ENCODE measurements at places on chromosomes 2 and 18.

GRCh38 chr2:210169516-210170195 is 1.6 kb downstream of the KANSL1L start:
- DNase-seq = peak; percentile 46

GRCh38 chr18:7786569-7786968 is 219.5 kb downstream of the PTPRM start:
- no peak for DNase-seq

- DNase-seq = no peak
Measured at GRCh38 chr18:24678107-24678506, 217.7 kb downstream of the HRH4 start.

DNA sequence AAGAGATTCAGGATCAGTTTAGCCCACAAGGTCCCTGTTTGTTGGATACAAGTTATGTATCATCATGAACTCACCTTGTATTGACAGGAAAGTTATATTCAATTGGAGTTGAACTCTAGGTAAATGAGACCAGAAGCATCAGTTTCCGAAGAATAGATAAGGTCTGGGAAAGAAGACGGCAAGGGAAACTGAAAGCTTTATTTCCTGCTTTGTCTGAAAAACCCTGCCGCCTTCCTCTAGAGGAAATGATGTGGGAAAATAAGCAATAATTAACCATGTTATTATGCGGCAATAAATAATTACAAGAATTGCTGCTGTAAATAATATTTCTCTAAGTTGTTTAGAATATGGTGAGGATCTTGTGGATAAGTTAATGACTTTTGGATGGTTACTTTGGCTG is 32.0 kb downstream of the LPIN1 start:
- no peak for DNase-seq

GRCh38 chr2:106068451-106068850 is 125.7 kb downstream of the UXS1 start:
- DNase-seq = no peak

DNA sequence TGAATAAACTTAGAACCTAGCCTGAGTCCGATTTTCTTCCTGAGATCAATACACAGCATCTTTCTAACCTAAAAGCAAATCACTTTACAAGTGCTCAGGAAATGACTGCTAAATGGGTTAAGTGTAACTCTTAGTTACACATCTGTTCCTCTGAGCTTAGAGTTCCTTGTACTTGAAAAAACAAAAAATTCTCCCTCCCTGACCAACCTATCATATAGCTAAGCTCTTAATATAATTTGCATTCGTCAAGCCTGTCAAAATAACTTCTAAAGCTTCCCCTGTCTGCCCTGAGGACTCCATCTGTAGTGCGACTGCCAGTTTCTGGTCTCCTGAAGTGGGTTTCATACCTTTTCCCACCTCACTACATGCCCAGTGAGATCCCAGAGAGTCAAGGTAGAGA is 190.4 kb downstream of the NCK2 start:
- DNase-seq = no peak

DNA sequence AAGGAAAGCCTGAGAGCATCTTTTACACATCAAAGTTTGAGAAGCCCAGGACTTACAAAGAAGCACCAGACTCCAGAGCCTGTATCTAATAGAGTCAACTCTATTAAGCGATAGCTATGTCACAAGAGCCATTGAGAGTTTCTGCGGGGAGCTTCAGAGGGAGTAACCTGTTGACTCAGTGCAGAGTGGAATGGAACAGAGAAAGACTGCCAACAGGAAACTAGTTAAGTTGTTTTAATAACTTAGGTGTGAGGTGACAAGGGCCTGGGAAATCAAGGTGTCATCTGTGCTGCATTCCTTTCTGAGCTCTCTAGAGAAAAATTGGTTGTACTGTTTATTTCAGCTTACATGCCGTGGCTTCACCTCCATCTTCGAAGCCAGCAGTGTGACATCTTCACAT is 513.8 kb upstream of the POU3F3 start:
- DNase-seq = no peak

DNA sequence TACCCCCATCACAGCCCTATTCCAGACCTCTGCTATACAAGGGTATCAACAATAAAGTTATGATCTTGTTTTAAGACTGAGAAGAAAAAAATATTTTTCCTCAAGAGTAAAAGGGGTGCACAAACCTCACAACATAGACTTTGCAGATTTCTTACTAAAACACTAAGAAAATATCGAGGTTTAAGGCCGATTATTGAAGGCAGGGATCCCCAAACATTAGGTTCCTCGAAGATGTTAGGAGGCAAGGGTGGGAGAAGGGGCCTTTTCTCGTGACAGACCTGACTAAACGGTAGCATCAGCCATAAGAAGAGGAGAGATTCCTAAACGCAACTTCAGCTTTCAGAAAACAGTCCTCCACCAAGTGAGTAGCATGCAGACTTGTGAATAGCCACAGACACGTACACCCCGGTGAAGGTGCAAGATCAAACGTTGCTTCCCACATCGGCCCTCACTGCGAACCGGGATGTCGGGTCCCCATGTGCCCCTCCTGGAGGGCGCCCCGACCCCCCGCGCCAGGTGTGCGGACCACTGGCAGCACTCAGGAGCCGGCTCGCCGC is 678 bp downstream of the PIAS2 start:
- no peak for DNase-seq

- DNase-seq = no peak
Measured at GRCh38 chr2:111900859-111901258, 2.5 kb downstream of the MERTK start.

GRCh38 chr2:72193723-72194122 is 46.1 kb upstream of the CYP26B1 start:
- DNase-seq = no peak

DNA sequence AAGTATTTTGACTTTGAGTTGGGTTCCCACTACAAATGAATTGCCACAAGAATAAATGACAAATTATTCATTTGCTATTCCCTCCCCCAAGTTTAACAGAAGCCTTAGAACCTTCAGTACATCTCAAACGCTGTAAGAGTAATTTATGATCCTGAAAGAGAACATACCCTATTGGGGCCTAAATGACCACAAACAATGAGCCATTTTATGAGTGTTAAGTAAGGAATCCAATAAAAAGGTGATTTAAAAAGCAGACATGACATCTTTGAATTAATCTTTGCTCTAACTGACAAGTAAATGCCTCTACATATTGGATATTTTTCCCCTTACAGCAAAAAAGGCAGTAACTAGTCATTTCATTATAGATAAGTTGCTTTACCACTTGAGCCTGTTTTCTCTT is 136.9 kb downstream of the NRXN1 start:
- no peak for DNase-seq

DNA sequence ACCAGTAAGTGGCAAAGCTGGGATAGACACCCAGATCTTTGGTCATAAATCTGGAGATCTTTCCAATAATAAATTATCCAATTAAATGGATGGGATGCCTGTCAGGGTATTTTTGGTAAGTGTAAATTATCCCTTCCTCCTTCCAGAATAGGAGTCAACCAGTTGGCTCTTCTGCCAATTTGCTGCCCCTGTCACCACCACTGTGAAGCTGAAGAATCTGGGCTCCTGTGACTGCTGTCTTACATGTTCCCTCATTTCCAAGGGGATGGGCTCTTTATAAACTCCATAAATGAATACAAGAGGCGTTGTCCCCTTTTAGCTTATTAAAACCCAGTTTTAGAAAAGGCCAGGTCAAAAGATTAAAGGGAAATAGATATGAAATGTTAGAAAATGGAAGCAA is 17.8 kb upstream of the BMP10 start:
- DNase-seq = no peak

- DNase-seq = no peak
Measured at GRCh38 chr2:9099341-9099751, 95.9 kb upstream of the MBOAT2 start.

- peak; percentile 74 for DNase-seq
Measured at GRCh38 chr2:197453914-197454398, 604 bp downstream of the COQ10B start.

- peak; percentile 55 for DNase-seq
Measured at GRCh38 chr18:70337139-70337972, 48.5 kb downstream of the SOCS6 start.

GRCh38 chr2:6654279-6654678 is 211.4 kb downstream of the CMPK2 start:
- no peak for DNase-seq

- no peak for DNase-seq
Measured at GRCh38 chr2:30722936-30723725, 84.1 kb downstream of the CAPN13 start.

GRCh38 chr2:133812826-133813617 is 244.8 kb upstream of the NCKAP5 start:
- DNase-seq = no peak

DNA sequence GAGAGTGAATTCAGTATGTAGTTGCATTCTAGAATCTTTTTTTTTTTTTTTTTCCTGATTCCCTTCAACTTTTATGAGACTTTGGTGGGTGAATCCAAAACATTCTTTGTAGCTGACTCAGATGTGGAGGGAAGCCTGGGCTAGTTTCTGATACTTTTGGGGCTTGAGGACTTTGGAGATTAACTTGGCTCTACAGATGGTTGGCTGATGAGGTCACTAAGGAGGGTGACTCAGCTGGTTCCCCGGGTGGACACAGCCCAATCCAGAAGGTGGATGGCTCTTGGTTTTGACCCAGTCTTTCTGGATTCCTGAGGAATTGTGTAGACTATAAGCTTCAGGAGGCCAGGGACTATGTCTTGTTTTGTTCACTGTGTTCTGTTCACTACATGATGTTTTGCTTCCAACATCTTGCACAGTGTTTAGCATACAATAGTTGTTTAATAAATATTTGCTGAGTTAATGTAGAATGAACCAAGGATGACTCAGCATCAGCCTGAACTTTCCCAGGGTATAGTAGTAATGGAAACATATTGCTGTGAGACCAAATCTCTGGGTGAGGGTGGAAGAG is 30.5 kb downstream of the LAMA3 start:
- DNase-seq = peak; percentile 97

DNA sequence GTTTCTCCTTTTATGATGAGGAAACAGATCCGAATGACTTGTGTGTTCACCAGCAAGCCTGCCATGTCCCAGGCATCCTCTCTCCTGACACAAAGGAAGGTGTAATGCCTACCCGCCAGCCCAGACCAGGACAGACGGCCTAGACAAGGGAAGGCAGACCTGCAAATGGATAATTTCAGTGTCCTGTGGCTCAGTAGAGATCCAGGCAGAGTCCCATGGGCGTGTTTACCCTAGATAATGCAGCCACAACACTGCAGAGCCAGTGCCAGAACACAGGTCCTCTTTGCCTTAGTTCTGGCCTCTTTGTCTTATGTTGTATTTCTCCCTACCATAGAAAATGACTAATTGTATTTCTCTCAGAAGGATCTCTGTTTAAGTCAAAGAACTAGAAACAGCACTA is 12.7 kb downstream of the TRAPPC12 start:
- no peak for DNase-seq

- no peak for DNase-seq
Measured at GRCh38 chr18:75293591-75293990, 83.0 kb downstream of the TSHZ1 start.

- DNase-seq = peak; percentile 80
Measured at GRCh38 chr2:9179572-9180201, 26.9 kb upstream of the ASAP2 start.

DNA sequence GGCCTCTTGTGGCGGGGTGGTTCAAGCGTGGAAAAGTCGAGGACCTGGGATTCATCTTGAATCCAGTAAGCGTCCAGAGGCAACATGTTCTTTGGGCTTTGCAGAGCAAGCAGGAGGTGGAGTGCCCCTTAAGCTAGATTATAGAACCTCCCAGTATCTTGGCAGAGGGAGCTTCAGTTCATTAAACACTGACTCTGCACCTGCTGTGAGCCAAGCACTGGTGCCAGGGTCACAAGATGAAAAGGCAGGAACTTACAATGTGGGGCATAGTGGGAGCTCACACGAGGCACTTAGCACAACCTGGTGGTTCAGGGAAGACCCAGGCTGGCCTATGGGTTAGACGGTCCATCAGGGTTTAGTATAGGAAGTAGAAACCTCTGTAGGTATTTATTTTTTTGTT is 7.4 kb upstream of the FZD5 start:
- no peak for DNase-seq

DNA sequence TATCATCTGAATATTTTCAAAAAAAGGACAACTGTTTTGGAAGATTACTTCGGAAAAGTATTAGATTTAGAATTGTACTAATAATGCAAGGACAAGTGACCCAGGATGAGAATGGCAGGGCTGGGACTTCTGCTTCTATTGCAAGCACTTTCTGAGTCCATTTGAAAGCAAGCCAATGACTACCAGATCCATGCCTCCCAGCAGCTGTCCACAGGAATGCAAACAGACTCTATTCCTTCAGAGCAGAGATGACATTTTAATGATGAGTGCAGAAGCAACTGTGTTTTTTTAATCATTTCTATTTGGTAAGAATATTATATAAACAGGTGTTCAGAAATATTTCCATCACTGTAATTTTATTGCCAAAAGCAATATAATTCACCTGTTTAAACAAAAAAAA is 456.7 kb downstream of the SOX11 start:
- DNase-seq = no peak

DNA sequence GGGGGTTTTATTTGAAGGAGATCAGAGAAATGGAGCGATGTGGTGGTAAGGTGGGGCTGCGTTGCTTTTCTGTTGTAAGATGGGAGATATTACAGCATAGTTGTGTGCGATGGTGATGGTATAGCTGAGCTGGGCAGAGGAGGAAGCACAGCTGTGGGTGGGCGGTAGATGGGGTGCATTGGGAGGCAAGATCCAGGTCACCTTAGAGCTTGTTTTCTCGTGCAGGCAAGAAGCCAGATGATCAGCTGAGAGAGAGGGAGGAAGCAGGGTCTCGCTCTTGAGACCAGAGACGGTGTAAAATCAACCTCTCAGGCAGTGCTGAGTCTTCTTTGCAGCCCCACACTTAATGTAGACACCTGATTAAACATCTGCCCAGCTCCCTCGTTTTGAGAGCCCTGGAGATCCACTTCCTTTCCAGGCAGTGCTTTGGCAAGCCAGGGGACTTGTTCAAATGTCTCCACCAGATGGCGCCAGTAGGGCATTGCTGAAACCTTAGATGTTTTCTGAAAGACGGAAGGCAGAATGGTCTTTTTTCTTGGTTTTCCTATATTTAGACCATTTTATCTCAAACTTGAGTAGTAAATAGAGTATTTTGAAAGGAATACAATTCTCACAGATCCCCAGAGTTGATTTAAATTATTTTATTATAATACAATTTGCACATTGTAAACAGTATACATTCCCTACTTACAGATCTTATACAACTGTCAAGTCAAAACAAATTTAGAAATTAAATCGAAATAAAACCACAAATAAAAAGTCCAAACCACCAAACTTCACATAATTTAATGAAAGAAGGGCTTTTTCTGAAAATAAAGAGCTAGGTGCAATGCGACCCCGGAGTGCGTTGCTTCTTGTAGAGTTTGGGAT is 21.1 kb upstream of the LYPD6B start:
- no peak for DNase-seq

- DNase-seq = no peak
Measured at GRCh38 chr2:75527676-75528075, 33.1 kb downstream of the EVA1A start.

DNA sequence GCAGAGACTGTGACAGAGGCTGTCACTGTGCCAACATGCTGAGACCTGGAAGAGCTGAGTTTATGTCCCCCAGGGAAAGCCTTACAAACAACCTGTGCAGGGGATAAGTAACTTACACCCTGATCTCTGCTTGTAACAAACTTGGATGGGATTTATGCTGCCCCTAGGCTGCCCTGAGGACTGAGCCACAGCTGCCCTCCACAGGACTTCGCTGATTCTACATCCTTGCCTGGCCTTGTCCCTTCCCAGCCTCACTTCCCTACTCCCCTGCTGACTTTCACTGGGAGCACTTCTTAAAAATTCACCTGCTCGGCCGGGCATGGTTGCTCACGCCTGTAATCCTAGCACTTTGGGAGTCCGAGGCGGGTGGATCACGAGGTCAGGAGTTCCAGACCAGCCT is 45.9 kb upstream of the ASAP2 start:
- DNase-seq = no peak

- peak; percentile 31 for DNase-seq
Measured at GRCh38 chr2:219912491-219912921, 285.1 kb downstream of the SLC4A3 start.

Data from GM04503 (cell line).